ENCODE measurements at places on chromosomes 4 and X. TPM values are rescaled to one million over a fixed set of nuclear protein-coding genes. Genes with fewer than 3 reads are reported as not detected.

The SLIT2 gene
- total RNA-seq: 21.3 TPM

The RHOH gene
- 4.6 TPM for total RNA-seq

The L1CAM gene
- 2.0 TPM for total RNA-seq

DNA sequence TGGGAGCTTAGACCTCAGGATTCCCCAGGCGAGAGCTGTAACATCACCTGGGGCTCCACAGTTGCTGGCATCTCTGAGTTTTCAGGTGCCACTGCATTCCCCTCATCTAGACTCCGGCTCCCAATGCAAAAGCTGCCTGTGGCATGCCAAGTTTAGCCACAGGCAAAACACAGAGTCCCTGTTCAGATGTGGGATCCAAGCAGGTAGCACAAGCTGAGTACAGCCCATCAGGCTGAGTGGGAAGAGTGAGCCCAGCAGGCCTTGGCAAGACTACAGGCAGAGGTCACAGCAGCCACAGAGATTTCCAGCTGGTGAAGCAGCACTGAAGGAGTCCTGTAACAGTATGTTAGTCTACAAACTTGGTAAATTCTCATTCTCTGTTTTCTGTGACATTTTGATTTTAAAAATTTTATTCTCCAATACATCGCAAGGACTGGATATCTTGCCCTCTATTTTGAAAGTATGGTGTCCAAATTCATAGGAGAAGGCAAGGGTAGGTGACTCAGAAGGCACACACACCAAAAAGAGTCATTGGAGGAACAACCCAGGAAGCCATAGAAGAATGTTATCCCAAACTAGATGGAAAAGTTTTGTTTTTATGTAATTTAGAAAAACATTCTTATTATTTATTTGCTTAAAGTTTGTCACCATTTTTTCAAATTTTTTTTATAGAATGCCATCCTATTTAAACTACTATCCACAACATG lies 13.6 kb upstream of the CXCL2 start:
- no peak for DNase-seq

DNA sequence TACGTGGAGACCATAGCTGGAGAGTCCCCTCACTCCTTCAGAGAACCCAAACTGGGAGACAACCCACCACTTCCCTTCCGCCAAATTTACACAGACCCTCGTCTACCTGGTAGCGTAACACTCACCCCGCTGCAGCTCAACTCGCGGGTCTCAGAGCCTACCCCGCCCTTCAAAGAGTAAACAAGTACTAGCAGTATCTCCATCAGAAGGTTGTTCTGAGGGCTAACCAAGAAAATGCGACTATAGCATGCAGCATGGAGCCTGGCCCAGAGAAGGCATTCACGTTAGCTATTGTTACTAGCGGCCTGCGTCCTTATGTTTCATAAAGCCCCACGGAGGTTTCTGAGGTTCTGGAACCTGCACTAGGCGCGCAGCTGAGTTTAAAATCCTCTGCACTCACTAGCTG lies 531 bp upstream of the MANBA start:
- no peak for DNase-seq

DNA sequence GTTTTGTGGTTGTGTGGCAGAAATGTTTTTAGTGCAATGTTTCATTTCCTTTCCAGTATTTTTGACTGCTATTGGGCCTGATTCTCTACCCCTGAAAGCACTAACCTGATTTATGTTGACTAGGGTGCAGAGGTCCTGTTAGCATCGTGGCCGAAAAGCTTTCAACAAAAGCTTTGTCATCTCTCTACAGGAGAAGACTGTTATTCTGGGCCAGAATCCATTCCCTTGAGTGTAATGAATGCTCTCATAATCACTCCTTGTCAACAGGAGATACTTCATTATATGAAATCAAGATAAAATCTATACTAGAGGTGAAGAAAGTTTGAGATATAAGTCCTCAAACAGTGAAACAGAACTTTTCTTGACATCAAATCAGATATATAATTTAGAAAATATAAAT lies 195.5 kb downstream of the ZNF330 start:
- no peak for DNase-seq

- peak; percentile 35 for DNase-seq
Observed at GRCh38 chrX:103628386-103629317, at the start of gene TCEAL1. Gene TCEAL1 (plus strand): TSS chrX:103628975. CDS start chrX:103629917, 942 bp downstream.

DNA sequence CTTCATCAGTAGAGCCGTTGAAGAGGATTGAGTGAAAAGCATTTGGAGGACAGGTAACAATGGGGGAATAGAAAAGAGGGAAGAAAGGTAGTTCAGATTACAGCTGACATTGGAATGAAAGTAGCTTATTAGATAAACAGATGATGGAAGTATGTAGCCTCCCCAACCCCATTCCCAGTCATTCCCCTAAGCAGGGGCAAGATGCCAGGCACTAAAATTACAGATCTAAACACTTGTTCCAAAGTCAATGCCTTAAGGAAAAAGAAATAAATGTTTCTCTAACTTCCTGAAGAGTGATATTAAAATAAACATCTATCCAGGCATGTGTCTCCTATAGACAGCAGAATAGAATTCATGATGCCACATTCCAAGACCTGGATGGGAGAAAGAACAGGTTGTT lies 350.8 kb downstream of the PDGFC start:
- DNase-seq: no peak

DNA sequence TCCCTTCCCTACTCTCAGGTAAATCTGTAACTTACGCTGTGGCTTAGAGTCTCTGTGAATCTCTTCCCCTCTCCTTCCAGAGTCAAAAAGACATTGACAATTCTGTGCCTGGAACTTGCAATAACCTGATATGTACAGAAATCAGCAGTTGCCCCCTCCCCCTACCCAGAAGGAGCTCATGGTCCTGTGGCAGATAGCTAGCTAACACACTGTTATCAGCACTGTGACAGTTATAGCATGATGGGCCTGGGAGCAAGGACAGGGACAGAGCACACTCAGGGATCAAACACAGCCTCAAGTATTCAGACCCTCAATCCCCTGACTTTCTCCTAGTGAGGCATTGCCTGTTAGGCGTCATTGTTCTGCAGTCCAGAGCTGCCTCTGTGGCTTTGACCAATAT lies 18.7 kb upstream of the MAGEA10 start:
- DNase-seq: no peak

DNA sequence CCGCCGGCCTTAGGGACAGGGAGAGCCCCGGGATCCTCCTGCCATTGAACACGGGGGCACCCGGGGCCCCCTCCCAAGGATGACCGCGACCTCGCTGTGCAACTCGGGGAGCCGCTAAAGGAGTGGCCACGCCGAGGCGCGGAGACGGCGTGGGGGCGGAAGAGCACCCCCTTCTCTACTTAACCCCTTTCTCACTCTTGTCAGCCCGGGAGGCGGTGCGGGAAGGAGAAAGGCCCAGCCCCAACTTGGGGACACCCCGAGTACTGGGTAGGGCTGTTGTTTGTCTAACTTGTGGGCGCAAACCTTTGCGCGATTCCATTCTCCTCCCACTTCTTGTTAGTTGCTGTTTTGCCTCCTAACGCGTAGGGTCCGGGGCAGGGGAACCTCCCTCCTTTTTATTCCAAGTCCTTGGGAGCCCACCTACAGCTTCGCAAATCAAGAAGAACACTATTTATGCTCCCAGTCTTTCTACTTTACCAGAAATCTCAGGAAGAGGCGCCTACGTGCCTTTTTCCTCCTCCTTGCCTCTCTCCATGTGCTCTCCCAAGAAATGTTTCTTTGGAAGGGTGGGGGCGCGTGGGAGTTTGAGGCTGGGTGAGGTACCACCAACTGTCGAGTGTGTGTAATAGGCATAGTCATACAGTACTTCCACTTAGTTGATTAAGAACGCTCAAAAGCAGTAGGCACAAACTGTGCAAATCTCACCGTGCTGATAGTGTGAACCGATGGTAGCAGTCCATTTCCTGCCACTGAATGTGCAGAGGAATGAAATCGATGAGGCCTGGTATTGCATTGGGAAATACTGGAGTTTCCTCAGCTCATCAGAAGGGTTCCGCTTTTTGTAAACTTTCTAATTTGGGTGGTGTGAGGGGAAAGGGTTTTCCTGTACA lies 813 bp downstream of the DIAPH2 start:
- peak; percentile 28 for DNase-seq

GRCh38 chrX:331151-331824 lies 12.7 kb upstream of the GTPBP6 start:
- no peak for DNase-seq

DNA sequence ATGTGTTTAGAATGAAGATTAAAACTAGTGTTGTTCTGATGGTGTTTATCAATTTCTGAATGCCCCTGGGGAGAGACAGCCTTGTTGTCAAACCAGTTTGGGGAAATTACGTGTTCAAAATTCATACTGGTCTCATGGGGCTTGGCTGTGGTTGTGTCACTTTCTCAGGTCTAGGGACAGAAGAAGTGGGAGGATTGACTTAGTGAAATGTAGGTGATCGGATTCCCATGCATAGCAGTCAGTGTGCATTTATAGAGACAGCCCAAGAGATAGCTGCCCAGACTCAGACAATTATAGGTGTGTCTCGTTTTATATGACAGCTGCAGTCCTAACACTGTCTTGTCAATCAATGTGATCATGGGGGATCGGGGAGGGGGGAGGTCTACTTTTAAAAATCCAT lies 94.4 kb upstream of the CLCN4 start:
- DNase-seq: no peak

GRCh38 chr4:1718095-1718850 lies 2.9 kb downstream of the TMEM129 start:
- DNase-seq: no peak

GRCh38 chr4:114558446-114559020 lies 40.1 kb upstream of the UGT8 start:
- no peak for DNase-seq

DNA sequence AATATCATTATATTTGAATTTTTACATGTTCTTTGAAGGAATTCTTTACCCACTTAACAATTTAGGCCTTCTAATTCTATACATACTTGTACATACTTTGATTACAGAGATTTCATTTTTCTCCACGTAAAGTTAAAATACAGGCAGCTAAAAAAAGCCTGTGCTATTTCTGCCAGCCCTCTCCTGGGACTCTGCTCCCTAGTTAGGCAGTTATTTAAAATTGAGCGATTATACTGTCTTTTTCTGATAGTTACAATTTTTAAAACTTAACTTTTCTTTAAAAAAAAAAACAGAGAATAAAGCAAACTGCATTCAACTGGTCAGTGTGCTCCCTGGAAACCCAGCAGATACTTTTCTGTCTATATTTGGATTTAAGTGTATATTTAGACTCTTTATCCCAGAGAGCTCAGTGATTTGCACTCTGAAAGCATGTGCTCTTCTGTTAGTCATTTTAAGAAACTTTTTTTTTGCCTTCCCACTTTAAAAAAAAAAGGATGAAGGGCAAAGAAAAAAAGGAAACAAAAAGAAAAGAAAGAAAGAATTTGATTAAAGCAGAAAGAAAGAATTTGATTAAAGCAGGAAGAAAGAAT lies 18.1 kb upstream of the FAM241A start:
- DNase-seq: no peak

GRCh38 chr4:17447056-17447455 lies 64.8 kb downstream of the QDPR start:
- no peak for DNase-seq

- no peak for DNase-seq
Observed at GRCh38 chr4:120718979-120719566, 203.5 kb downstream of the PRDM5 start.

DNA sequence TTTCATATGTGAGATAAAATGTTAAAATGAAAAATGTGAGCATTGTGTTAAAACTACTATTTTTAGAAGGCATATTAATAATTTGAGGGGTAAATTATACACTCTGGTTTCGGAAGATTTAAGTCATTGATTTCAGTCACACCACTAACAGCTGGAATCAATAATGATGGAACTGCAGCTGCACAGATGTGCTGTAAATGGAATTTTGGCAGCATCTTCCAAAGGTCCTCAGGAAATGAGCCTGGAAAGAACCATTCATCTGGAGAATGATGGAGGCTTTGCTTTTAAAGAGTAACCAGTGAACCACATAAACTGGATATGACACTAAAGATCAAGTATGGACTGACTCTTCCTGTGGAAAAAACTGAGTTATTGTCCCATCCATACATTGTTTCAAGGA lies 759.0 kb upstream of the EPHA5 start:
- no peak for DNase-seq

Measured in omental fat pad (tissue), 4 donors.